ENCODE measurements at places on chromosomes 16 and 17.

GRCh38 chr17:51419476-51419875 lies 159.1 kb downstream of the UTP18 start:
- DNase-seq, result peak; percentile 57

GRCh38 chr16:68411086-68411485 lies 37.2 kb downstream of the SMPD3 start:
- no peak for DNase-seq

DNA sequence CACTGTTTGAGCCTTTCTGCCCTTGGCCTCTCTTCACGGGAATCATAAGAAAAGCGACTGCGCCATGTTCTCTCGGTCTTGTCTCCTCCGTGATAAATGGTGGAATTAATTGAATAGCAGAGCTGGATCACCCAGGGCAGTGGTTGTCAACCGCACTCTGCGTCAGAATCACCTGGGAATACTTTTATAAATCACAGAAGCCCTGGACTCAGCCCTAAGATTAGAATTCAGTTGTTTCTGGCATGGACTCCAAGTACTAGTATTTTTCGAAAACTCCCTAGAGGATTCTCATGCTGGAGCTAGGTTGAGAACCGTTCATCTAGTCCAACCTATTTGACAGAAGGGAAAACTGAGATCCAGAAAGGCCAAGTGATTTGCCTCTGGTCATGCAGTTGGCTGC lies 64.1 kb downstream of the SPACA3 start:
- no peak for DNase-seq

DNA sequence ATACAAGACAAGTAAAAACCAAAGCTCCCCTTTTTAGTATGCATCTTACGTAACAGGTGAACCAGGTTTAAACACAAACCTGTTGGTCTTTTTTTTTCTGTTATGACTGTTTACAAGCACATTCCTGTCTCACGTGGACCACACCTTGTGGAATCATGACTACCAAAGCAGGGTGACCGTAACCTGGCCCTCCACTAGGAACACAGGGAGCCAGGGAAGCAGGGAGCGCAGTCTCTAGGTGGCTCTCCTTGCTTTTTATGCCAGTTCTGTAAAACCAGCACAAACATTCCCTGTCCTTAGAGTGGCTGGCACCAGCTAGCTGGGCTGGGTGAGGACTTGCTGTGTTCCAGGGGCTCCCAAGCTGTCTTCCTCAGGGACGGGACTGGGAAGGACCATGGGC lies 44.1 kb downstream of the DDX19A start:
- DNase-seq, result no peak

- DNase-seq, result no peak
These were observed 27.0 kb downstream of the ZSWIM7 start for GRCh38 chr17:15972497-15972951.

DNA sequence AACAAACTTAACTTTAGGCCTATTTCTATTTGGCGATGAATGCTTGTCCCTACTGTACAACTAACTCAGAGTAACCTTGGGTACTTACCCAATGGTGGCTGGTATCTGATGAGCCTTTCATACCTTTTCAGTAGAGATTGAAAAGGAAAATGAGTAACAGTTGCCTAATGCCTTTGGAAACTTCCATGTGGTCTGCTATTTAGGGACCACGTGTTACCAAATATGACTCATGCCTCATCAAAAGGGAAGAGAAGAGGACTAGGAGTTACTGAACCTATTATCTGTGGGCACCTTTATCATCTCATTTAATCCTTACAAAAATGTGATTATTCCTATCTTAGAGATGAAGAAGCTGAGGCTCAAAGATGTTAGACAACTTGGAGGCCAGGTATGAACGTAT lies 8.1 kb downstream of the MYOCD start:
- no peak for DNase-seq

DNA sequence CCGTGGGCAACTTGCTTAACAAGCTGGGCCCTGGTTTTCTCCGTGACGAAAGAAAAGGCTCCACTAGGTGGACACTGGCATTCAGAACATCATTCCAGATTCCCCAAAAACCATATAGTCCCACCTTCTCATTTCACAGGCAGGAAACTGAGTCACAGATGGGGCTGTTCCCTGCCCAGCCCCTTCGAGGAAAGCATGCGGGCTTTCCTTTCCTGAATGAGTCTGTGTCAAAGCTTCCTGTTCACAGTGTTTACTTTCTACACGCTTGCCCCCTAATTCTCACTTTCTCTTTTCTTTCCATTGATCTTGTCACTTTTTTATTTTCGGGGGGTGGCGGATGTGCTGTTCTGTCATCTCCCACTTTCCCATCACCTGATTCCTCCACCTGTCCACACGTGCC lies 10.3 kb upstream of the LGALS9 start:
- DNase-seq, result no peak

DNA sequence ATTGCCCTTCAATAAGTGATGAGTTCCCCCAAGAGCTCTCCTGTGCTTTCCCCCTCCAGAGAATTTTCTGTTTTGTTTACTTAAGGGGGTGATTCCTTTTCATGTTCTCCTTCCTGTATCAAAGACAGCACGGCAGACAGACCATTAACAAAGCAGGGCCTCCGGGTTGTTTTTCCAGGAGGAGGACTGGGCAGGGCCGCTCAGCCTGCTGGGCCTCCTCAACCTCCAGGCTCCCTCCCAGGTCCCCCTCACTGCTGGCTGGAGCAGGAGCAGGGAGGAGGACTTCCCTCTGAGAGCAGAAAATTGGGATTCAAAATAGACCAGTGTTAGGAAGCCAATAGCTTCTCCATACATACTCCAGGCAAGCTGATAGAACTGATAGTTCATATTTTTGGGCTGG lies 20.4 kb downstream of the SDK2 start:
- no peak for DNase-seq

DNA sequence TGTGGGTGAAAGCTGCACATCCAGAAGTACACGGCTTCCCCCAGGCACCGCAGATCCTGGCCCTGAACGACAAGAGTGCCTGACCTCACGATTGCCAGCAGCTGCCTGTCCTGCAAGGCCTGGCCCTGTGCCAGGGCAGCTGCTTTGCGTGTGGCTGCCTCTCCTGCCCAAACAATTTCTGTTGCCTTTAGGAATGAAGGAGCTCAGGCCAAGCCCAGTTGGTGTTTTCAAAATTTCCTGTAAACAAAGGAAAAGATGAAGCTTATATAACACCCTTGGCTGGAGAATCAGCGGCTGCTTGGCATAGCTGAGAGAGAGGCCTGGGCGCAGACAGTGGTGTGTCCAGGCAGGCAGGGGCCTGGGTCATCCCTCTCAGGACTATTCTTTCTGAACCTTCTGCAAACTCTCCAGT lies 11.7 kb upstream of the SLC47A2 start:
- no peak for DNase-seq

DNA sequence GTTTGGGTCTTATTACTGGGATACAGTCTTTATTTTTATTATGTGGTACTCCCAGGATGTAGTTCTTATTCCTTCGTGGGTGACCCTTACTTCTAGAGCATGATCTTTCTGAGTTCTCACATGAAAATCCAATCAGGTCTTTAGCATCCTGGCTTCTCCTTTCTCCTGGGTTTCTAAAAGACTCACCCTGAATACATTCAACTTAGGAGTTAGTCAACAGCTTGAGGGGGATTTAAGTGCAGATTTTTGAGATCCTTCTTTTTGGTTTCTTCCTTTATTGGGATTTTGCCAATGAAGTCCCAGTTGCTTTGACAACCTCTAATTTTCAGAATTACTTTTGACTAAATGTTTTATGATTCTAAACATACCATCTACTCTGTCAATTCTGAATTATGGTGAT lies 68.2 kb downstream of the SIAH1 start:
- no peak for DNase-seq

- peak; percentile 5 for DNase-seq
These were observed 16.5 kb upstream of the CLEC3A start for GRCh38 chr16:78005881-78006280.

DNA sequence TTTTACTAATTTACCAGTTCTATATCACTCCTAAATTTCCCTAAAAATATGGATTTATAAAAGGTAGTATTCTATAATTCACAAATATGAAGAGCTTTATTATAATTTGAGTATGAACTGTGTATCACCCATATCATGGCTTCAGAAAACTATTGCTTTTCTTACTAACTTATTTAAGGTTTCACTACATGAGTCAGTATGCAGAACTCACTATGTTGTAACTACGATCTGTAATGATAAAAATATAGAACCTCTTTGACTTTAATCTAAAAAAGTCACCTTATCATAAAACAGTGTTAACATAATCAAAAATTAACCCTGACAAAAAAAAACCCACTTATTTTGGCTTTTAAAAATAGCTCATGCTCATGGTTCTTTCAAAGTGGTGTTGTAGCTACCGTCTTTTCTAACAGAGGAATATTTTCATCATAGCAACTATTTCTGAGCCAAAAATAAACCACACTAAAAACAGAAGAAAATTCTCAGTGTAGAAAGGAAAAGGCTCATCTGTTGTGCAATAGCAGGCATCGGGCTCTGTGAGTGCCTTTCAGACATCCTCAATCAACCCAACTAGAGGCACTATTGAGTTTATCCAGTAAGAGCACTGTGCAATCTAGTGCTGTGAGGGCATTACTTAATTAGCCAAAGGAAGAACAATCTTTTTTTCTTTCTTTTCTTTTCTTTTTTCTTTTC lies 42.1 kb downstream of the ITGAM start:
- DNase-seq, result no peak

DNA sequence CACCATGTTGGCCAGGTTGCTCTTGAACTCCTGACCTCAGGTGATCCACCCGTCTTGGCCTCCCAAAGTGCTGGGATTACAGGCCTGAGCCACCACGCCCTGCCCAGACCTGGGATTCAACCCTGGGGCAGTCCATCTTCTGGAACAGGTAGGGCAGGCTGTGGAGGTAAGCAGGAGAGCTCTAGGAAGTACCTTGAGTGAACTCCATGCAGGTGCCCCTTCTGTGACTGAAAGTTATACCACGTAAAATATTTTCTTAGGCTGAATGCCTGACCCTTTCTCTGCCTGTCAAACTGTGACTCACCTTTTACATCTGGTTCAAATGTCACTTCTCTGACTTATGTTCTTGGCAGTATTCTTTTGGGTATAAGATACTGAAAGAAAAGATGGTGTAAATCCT lies 86.7 kb upstream of the ELAC2 start:
- DNase-seq, result no peak

GRCh38 chr17:29549177-29549923 lies 17.5 kb downstream of the ABHD15 start:
- no peak for DNase-seq

DNA sequence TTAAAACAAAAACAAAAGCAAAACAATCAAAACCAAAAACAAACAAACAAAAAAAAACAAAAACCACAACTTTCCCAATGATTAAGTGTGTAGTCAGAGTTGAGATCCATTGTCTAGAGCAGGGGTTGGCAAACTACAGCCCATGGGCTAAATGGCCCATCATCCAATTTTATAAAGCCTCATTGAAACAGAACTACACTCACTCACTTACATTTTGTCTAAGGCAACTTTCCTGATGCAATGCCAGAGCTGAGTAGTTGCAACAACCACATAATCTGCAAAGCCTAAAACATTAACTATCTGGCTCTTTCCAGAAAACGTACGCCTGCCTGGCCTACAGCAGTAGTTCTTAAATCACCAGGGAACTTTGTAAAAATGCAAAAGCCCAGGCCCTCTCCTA lies 124.1 kb downstream of the SOX9 start:
- DNase-seq, result no peak

DNA sequence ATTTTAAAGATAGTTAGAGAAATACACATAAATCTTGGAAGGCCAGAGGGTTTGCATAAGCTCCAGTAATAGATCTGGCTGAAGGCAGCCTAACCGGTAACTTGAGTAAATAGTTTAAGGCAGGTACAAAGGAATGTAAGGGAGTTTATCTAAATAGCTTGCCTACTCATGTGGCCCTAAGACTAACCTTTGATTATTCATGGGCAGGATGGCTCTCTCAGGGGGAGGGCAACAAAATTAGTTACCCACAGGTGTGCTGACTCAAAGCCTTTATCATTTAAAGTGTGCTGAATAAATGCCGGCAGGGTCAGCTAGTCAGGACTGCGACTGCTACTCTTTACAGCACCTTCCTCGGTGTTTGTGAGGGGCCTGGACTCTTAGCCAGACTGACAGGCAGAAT lies 761.3 kb upstream of the KIF2B start:
- no peak for DNase-seq

GRCh38 chr16:58638148-58639036 lies 8.8 kb upstream of the CNOT1 start:
- DNase-seq, result peak; percentile 21

DNA sequence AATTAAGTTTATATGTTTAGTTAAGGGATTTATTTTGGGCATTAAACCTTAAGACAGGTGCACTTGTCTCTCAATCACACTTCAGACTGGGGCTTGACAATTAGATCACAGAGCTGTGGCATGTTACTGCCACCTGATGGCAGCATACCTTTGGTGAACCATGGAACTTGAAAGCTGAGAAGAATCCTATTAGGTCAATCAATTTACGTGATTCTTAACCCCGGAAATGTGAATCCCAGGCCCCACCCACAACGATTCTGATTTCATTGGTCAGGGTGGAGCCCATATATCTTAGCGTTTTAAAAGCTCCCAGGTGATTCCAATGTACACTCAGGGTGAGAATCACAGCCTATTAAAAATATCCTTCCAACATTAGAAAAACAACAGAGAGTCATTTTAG lies 91.0 kb downstream of the GSG1L start:
- DNase-seq, result peak; percentile 46

DNA sequence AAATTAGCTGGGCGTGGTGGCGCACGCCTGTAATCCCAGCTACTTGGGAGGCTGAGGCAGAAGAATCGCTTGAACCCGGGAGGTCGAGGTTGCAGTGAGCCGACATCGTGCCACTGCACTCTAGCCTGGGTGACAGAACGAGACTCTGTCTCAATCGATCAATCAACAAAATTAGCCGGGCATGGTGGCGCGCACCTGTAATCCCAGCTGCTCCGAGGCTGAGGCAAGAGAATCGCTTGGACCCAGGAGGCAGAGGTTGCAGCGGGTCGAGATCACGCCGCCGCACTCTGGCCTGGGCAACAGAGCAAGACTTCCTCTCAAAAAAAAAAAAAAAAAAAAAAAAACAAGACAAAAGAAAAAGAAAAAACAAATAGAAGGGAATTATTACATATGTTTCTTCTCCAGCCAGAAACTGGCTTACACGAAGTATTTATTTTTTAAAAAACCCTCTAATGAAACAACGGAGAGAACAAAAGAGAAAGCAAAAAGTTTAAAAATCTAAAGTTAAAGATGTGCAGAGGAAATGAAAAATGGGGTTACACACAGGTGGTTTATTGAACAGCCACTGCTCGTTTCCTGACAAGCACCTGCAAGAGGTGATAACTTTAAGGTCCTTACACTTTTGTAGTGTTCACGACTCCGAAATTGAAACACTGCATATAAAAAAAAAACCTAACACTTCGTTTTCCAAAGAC lies 1.4 kb downstream of the SYNRG start:
- DNase-seq, result peak; percentile 40
